ENCODE measurements at places on chromosomes 4 and X.

DNA sequence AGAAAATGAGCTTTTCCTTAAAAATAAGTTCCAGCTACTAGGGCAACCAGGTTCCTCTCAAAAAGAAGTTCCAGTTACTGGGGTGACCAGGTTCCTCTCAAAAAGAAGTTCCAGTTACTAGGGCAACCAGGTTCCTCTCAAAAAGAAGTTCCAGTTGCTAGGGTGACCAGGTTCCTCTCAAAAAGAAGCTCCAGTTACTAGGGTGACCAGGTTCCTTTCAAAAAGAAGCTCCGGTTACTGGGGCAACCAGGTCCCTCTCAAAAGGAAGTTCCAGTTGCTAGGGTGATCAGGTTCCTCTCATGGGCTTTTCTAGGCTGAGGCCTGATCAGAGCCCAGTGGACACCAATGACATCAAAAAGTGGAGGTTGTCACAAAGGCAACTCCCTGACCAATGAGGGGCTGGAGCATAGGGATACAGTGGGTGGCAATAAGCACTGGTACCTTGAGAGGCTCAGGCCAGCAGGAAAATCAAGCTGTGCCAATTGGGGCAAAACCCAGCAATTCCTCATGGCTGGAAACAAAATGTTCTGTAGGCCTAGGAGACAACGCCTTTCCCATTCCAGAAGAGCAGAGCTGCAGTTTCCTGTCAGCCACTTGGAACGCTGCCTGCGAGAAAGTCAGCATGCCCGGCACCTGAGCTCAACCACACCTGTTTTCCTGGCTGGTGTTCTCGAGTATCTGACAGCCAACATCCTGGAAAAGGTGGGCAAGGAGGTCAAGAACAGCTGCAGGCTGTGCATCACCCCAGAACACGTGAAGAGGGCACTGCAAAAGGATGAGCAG, 12.3 kb upstream of the SYTL5 start:
- DNase-seq, result no peak

DNA sequence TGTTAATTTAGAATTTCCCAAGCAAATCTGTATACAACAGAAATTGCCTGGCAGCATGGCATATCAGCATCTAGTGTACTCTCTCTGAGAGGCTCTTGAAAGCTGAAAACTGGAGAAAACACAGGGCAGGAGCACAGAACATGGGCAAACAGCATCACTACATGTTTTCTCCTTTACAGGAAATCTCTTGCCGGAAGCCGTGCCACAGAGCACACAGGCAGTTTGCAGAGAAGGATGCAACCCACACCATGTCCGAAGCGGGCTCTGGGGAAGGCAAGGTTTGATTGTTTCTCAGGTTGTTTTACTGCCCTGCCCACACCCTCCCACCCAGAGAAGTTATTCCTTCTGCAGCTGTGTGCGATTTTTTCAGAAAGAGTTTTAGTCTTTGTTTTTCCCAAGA, 41.1 kb upstream of the FAM9C start:
- DNase-seq, result no peak

DNA sequence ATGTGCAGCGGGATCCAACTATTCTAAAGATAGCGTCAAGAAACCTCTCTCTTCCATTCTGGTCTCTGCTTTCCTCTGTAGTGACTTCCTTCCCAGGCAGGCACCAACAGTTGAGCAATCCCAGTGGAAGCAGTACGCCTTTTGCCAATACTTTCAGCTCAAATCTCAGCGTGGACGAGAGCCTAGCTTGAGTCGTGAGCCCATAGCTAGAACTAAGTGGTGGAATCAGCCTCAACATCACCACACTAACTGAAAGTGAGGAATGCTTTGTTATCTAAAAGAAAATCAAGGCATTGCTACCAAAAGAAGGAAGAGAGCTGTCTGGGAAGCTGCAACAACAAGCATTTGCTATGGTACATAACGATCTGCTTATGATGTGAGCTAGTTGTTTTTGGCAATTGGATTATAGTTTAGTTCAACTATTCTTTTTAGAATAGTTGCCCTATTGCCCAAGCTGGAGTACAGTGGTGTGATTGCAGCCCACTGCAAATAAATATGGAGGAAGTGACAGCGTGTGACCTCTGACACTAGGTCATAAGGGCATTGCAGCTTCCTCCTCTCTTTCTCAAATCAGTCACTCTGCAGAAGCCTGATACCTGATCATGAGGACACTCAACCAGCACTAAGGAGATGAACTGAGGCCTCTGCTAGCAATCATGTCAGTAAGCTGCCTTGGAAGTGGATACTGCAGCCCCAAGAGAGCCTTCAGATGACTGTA, 24.7 kb upstream of the FRYL start:
- DNase-seq, result no peak

DNA sequence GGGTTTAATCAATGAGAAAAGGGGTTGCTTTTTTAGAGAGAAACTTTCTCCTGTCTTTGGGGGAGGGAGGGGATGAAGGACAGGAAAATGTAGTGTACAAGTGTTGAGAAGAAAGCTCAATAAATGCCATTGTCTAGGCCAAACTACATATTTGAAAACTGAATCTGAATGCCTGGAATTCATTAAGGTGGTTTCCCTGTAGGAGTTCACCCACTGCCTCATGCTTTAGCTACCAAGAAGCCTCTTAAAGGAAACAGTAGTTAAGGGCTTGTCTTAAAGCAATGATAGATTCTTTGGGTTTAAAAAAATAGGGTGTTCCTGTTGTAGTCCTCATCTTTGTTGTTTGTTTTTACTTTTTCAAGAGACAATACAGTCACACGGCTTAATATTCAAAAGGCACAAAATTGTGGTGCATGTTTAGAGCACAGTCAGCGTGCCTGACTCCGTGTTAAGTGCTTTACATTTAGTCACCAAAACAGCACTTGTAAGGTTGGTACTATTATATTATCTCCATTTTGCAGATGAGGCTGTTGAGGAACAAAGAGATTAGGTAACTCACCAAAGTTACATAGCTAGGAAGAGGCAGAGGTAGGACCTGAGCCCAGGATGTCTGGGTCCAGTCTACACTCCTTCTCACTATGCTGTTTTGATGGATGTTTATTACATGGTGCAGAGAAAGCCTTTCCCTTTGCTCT, 46.0 kb downstream of the FNIP2 start:
- DNase-seq, result no peak

- DNase-seq, result peak; percentile 79
These were observed 1.2 kb downstream of the MSN start for GRCh38 chrX:65668377-65669310.

DNA sequence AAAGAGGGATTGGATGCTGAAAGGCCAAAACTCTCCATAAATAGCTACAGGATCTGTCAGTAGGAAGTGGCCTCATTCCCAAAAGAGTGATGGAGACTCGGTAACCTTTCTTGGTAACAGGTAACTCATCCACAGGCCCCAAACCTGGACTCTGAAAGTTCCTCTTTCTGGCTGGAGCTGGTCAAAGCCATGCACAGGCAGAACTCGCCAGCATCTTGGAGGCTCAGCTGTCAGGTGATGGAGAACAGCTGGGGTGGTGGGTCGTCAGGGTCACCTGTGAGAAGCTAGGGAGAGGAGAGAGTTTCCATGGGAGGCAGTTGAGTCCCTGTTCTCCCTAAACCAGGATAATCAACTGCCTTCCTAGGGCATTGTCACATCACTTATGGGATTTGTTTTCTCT, 354.3 kb upstream of the GATB start:
- no peak for DNase-seq

DNA sequence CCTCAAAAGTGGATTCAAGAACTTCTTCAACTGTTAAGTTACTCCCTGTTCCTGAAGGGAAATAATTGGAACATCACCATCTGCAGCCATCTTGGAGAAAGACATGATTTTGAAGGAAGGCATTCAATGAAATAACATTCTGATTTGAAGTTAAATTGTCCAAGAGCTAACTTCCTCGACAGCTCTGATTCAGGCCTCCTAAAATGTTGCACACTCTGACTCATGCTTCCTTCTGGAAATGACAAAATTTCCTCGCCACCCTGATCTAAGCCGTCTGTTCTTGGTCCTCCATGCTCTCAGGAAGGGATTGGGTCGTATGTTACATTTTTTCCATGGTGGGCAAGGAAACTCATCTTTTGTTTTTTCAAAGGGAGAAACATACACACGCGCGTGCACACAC, 496.9 kb upstream of the DIPK2B start:
- peak; percentile 42 for DNase-seq

GRCh38 chr4:13766761-13767540, 139.4 kb upstream of the BOD1L1 start:
- DNase-seq, result no peak

- DNase-seq, result peak; percentile 43
These were observed at the start of gene ARMCX5 for GRCh38 chrX:102599084-102599950. Gene ARMCX5, plus strand, starts transcription at chrX:102599515. Its CDS starts 2,627 bp downstream, at chrX:102602142.

DNA sequence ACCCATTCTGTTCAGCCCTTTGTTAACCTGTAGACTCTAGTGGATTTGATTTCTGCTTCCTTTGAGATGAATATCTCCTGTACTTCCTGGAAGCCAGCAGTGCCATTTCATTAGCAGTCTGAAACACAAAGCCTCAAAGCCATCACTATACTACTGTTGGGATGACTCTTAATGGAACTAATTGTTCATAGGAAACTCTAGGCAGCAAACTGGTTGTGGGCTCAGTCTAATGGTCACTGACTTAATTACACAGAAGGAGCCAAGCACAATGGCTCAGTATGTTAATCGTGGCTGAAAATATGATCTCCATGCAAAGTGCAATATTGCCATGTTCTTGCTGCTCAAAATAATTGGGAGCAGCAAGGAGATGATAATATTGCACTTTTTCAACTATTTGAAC, 262.3 kb downstream of the ARHGAP24 start:
- DNase-seq, result no peak

DNA sequence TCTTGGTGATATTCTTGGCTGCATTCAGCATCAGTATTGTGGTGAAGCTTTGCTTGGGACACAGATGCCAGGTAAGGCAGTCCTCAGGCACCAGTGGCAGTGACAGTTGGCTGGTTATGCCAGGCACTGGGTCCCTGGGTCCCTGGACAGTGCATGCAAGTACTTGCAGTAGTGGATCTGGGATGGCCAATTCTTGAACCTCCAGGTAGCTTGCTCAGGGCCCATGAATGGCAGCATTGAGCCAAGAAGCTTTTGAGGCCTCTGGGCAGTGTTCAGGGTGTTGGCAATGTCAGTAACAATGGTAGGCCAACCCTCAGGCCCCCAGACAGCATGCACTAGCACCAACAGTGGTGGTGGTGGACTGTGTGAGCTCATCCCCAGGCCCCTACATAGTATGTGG, 106.8 kb upstream of the ANXA10 start:
- no peak for DNase-seq

DNA sequence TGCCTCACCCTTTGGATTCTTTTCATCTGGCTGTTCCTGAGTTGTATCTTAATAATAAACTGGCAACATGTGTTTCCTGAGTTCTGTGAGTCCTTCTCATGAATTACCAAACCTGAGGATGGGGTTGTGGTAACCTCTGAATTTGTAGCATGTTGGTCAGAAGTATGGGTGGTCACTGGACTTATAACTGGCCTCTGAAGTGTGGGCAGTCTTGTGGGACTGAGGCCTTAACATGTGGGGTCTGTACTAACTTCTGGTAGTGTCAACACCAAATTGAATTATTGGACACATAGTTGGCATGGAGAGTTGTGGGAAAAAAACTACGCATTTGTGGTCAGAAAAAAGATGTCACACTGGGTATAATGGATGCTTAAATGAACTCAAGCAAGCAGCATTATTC, 45.0 kb upstream of the TNIP3 start:
- DNase-seq, result no peak

DNA sequence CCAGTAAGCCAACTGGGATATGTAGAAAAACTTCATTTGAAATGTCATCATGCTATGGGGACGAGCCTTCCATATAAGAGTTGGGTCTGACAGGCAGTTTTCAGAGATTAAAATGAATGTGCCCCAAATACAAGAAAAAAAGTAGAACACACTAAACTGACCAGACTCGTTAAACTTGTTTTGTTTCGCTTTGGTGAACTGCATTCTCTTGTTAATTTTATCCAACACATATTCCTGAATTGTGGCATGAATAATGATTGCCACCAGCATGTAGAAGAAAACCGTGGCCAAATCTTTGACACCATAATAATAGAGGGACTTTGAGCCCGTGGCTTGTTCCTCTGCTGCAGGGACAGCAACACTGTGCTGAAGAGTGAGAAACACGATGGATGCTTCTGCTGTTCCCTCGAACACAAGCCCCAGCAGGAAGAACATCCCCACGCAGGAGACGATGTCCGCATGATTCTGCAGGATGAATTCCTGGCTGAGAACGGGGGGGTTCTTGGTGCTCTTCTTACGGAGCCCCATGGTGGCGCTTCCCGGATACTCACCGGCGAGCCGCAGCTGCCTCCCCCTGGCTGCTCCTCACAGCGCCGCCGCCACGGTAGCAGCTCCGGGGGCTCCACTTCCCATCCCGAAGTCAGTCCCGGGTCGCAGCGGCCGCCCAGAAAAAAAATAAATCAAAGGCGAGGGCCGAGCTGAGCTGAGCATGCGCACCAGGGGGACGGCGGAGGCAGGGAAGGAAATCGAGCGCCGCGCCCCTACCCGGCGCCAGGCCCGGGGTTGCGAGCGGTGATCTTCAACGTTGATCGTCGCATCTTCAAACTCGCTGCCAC, at the start of gene TRAM1L1:
TRAM1L1 (minus strand) TSS at position 711 of the 836 bp plus-strand sequence; CDS start at position 528, 183 bp downstream.
- DNase-seq, result no peak

- no peak for DNase-seq
These were observed 249.3 kb downstream of the CHIC1 start for GRCh38 chrX:73812256-73812655.

DNA sequence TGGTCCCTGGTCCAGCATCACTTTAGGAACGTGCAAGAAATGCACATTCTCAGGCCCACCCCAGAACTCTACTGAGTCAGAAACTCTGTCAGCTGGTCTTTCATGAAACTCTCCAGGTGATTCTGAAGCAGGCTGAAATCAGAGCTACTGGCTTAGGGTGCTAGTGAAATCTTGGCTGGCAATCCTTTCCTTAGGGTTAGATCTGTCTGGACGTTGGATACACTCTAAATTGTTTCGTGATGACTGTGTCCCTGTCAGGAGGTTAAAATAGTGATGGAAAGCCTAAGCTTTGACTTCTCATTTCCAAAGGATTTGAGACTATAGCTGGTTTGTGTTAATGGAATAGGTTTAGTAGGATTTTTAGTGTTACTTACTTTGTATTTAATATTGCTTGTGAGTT, 99.1 kb downstream of the ARHGAP10 start:
- no peak for DNase-seq

GRCh38 chr4:37685823-37686372, 278 bp downstream of the RELL1 start:
- DNase-seq, result peak; percentile 38

GRCh38 chrX:129706400-129707072, 32.2 kb upstream of the XPNPEP2 start:
- DNase-seq, result no peak

DNA sequence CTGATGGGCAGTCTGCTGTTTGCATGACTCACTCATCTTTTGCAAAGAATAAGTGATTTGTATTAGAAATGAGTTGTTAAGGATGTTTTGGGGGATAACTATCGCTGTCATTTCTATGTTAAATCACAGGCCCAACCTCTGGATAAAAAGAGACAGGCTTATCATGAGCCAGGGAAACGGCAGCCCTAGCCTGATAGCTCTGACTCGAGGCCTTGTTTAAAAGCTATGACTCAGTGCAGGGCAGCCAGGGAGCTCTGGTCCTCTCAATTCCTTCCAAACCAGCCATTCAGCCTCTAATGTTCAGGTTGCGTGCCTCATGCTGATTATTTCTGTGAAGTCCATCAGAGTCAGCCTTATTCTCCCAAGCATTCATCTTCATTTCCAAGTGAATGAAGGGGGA, 305.9 kb upstream of the HAND2 start:
- DNase-seq, result no peak
